Occipital lobe (tissue), 3 donors: ENCODE measurements at places on chromosomes 4 and X.

DNA sequence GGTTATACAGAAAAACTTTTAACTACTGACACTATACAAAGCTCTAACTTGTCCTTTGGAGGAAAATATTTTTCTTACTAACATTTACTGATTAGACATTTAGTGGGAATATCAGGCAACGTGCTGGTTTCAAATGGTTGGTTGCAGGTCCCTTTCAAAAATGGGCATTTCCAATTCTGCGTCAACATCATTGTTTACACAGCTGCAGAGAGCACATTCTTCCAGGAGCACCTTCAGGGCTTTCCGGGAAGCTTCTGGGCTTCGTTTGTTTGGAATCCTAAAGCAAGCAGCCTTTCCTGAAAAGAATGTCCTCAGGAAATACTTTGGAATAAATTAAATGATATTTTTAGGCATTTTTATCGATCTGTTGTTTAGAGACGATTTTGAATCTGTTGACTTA is 289.7 kb downstream of the TRIML1 start:
- no peak for DNase-seq

GRCh38 chrX:123424546-123424945 is 240.5 kb downstream of the GRIA3 start:
- no peak for DNase-seq

DNA sequence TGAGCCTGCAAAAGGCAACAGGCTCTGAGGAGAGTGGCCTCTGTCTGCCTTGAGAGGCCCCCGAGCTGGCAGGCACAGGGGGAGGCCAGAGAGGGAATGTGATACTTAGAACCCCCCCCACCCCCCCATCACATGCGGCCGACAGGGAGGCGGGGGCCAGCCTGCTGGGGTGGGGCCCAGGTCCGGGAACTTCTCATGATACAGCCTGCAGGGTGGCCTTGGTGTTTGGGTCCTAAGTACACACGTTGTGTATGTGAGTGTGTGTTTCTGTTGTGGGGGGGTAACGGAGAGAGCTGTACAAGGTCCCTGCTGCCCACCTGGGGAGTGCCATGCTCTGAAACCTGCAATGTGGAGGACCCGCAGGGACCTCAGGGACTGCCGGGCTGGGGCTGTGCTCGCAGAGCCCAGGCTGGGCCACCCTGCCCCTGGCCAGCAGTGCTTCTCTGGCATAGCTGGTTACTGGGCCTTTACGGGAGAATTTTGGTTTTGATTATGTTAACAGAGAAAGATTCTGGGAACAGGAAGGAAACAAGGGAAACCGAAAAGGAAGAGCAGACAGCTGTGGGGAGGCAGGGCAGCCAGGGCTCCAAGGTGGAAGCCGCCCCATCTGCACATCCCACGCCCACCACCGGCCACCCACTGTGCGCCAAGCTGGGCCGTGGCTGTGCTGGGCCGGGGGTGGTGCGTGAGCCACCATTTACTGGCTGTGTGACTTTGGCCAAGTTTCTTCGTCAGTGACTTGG is 19.9 kb downstream of the SH3BP2 start:
- DNase-seq: no peak

GRCh38 chr4:109406337-109406931 is 27.2 kb upstream of the SEC24B start:
- no peak for DNase-seq

DNA sequence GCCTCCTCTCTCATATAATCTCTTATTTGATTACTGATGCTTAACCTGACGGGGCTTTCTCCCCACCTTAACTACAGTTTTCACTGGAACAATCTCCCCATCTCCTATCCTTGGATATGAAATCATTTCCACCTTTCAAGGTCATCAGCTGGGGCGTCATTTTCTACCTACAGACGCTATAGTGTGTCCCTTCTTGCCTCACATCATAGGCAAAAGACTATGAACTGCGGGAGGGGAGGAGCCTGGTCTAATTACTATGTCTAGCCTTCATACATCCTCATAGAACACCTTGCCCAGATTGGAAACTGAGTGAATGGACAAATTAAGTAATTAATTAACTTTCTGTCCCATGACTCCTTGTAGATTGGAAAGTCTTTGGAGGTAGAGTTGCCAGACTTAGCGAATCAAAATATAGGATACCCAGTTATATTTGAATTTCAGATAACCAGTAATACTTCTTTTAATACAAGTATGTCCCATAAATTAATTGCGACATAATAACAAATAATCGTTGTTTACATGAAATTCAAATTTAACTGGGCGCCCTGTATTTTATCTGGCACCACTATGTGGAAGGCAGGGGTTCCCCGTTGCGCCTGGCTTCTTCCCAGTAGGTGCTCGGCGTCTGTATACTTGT is 752 bp upstream of the ATP6AP2 start:
- DNase-seq: no peak

DNA sequence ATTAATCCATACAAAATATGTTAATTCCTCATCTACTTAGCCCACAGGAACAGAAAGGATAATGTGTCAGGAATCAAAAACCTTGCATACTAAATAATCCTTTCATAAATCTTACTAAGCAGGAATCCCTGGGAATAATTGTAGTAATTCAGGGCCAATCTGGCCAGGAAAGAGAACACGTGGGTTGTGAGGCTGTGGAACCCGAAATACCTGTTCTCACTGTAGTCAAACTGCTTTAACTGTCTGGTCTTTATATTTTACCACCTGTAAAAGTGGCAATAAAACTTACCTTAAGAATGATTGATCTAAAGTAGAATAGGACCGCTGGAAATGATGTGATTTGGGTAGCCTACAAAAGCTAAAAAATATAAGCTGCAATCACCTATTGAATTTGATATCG is 1620.9 kb downstream of the STIM2 start:
- no peak for DNase-seq

- DNase-seq: no peak
Measured at GRCh38 chr4:168647646-168648375, 151.0 kb downstream of the PALLD start.

GRCh38 chrX:70338290-70338689 is 48.4 kb downstream of the KIF4A start:
- DNase-seq: no peak

- DNase-seq: no peak
Measured at GRCh38 chrX:97639526-97639925, 755.8 kb downstream of the RPA4 start.

DNA sequence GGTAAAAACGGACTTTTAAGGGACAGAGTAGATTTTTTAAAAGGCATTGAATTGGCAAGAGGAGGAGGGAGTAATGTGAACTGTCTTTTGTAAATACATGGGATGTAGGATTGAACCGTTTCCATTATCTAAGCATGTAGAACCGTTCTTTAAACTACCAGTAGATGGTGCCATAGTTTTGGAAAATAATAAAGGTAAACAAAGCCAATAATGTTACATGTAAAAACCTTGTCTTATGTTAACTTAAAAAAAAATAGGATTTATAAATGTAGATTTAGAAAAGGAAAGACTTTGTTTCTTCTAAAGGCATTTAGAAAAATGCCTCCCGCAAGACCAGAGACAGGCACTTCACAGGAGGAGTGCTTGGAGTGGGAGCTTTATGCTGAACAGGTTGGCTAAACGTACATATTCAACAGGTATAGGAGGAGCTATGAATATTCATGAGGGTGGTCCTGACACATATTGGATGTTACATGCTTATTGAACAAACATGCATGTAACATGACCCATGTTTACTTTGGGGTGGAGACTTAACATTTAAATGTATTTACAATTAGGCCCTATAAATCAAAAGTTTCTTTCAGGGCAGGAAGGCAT is 45.5 kb upstream of the FAM241A start:
- DNase-seq: no peak

- no peak for DNase-seq
Measured at GRCh38 chr4:100188829-100189228, 1.4 kb downstream of the DDIT4L start.

DNA sequence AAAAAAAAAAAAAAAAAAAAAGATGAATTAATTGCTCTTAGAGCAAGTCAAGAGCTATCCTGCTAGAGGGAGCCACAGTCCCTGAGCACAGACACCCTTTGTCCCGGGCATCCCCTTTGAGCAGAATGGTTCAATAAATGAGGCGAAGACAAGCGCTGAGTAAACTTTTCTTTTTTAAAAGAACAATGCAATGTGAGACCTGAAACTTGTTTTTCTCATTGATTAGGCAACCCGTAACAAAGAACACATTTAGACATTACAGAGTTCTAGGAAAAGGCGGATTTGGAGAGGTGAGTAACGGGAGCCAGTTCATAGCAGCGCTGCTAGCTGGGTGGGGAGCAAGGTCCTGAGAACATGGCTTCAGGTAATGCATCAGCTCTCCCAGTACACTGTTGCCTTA is 46.1 kb downstream of the GRK4 start:
- DNase-seq: no peak

DNA sequence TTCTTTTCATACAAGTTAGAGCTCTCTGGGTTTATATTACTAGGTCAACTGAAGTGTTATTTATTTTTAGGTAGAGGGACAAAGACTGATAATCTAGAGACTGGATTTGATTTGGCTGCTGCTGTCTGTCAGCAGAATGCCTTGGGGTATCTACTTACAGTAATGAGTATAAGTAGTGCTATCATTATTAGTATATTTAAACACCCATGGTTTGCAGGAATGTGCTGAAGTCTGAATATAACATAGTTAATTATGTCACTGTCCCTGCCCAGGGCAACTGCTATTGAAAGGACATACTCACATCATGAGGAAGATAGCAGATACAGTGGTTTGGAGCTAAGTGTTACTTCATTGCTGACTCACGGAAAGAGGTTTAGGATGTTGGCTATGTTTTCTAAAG is 76.2 kb downstream of the PRRG1 start:
- no peak for DNase-seq

DNA sequence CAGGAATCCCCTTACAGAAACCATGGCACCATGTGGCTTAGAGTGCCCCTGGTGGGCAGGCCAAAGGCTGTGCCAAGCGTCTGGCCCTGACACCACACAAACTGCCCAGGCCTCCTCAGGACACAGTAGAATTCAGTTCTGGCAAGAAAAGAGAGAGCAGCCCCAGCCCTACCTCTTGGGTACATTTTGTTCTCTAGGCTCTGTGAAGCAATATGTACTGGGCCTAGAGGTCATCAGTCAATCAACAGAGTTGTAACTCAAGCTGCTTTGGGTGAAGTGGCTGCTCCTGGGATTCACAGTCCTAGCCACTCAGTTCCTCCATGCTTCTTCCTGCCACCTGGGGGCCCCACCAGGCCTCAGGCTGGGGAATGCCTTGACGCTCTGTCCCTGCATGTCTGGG is 158.1 kb upstream of the MAMLD1 start:
- no peak for DNase-seq

DNA sequence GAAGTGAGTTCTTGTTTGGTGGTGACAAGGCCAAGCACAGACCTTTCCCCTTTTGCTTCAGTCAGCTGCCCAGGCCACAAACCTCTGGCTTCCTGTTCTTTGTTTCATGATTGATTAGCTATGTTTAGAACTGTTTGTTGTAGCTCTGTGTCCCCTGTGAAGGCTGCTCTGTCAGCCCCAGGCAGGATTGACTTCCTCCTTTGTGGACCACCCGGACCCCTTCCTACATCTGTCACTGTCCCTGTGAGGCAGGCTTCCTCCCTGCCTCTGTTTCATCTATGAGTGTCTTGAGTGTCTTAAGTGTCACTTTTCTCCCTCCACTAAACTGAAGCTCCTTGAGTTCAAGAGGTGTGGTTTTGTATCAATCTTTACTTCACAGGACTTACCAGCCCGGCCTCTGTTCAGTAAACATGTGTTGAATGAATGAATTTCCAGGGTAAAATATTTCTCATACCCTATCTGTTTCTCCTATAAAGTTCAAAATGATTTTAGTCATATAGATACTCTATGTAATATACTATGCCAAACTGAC is 83.5 kb downstream of the ZNF674 start:
- no peak for DNase-seq

- no peak for DNase-seq
Measured at GRCh38 chr4:145881989-145882388, 56.6 kb downstream of the ZNF827 start.

GRCh38 chr4:144809056-144809640 is 163.2 kb downstream of the HHIP start:
- DNase-seq: no peak

- no peak for DNase-seq
Measured at GRCh38 chr4:158936238-158936637, 166.6 kb upstream of the RAPGEF2 start.

DNA sequence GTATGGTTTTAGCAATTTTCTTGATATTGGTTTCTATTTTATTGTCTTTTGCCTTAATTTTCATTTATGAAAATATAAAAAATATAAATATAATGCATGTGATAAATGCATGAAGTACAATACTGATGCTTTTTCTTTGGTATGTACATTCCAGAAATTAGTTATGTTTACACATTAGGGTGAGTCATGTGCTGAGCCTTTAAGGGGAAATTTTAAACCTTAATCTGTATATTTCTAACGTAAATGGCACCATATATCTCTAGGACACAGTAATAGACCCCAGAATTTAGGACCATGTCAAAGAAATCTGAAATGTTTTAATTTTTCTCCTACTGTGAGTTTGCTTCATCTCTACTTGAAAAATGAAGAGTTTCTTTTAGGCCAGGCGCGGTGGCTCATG is 117.8 kb upstream of the SPRY1 start:
- no peak for DNase-seq

DNA sequence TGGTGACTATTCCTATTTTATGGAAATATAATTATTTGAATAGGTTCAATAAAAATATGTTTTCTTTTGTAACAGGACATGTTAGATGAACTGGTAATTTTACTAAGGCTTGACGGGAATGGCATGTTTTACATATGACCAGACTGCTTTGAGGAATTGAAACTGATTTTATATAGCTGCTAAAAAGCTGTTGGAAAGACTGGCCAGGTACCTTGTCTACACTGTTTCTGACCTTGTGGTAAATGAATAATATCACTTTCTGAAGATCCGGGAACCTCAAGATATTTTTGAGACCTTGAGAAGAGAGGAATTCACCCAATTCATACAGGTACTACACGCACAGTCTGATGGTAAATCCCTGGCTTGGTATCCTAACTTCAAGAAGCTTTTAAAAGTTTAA is 42.1 kb upstream of the USP46 start:
- DNase-seq: no peak

DNA sequence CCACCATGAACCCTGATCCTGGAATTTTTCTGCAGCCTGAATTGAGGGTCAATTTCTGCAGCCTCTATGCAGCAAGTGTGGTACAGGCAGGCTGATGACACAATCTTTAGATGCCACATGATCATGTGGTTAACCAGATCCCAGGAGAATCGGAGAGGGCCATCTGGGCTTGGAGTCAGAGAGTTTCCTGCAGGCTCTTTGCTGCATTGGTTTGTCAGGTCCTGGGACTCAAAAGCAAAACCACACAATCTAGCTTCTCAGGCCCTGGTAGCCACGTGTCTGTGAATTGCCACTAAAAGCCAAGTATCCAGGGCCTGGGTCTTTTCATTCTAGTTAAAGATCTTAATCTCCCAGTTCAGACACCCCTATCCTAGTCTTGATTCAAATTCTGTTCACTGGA is 464.5 kb downstream of the BCOR start:
- DNase-seq: no peak

GRCh38 chr4:3636646-3637320 is 104.6 kb upstream of the LRPAP1 start:
- no peak for DNase-seq

- DNase-seq: no peak
Measured at GRCh38 chr4:128812442-128813235, 3.1 kb downstream of the JADE1 start.

GRCh38 chrX:138519296-138519695 is 192.2 kb downstream of the FGF13 start:
- DNase-seq: no peak

- DNase-seq: no peak
Measured at GRCh38 chr4:23305026-23305425, 584.8 kb downstream of the PPARGC1A start.
